ENCODE measurements at places on chromosomes 7 and 10.

DNA sequence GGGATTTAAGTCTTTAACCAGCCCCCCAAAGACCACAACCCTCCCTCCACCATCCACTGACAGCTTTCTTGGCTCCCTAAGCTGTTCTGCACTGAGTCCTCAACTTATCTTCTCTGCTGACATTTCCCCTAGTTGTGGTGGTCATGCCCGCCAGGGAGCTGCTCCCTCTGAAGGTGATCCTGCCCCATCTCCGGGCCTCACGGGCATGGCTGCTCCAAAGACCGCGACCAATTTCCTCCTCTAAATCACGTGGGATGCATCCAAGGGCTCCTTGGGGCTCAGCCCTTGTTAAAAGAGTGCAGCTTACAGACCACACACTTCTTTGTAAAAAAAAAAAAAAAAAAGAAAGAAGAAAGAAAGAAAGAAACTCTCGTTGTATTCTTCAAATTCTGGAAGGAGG is 27.1 kb upstream of the KLF6 start:
- no peak for DNase-seq

GRCh38 chr7:137757146-137757925 is 89.4 kb downstream of the DGKI start:
- no peak for DNase-seq

- no peak for DNase-seq
Observed at GRCh38 chr7:111690364-111691111, 128.2 kb upstream of the IMMP2L start.

GRCh38 chr10:24237801-24238395 is 29.0 kb downstream of the KIAA1217 start:
- no peak for DNase-seq

DNA sequence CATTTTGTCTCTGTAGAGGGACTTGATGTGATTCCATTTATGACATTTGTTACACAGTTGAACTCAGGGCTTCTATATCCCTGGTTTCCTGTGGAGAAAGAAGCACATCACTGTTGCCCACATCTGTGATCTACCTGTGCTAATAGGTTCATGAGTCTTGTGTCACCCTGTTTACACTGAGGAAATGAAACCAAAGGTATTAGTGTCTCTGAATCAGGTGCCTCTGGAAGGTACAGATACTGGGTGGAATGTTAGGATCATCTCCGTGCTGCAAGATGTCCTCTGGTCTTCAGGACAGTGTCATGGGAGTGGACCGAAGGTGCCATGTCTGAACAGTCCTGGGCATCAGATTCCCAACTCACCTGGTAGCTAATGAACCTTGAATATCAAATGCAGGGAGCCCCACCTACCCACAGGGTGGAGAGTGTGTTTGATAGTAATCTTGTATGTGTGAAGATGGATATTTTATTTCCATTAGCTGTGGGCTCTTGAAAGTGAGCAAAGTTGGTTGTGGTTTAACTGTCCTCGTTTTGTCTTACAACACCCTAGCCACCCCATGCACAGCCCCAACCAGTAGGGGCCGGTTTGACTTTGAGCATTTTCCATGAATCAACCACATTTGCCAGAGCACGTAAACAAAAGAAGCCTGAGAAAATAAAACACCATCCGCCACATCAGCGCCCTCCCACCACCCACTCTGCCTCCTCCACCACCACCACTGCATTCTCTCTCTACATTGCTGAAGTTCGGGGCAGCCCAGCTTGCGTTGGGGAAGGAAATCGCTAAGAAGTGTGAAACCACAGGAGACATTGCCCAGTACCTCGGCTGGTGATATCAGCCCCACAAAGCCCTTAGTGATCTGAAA is 40.7 kb downstream of the TARP start:
- DNase-seq, result peak; percentile 17

DNA sequence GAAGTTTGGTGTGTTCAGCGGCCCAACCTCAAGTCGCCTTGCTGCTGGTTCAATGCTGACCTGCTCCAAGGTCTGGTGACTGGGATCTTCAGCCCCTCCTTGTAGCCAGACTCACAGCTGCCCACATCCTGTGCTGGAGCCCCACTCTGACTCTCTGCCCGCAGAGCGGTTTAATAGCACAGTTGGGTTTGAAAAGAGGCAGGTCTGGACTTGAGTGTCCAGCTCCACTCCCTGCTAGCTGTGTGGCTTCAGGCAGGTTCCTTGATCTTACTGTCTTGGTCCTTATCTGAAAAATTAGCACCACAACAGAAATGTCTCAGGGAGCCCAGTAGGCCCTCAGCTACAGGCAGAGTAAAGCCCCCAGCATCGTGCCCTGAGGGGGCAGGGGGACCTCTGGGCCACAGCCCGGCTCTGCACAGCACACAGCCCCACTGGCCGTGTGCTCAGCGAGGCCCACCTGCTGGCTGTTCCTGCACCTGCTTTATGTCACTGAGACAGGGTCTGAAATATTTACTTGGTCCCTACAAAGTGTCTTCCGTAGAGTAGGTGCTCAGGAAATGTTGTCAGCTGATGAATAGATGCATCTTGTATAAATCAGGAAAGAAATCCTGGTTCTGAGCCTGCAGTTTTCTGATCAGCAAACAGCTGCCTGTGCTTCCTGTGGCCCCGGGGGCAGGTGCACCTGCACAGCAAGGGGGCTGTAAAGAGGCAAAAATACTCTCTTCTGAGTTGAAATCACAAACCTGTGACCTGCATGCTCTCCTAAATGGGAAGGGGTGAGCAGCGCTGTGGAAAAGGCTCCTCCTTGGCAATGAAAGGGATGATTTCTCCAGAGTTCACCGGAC is 155.5 kb downstream of the SVIL start:
- peak; percentile 44 for DNase-seq

DNA sequence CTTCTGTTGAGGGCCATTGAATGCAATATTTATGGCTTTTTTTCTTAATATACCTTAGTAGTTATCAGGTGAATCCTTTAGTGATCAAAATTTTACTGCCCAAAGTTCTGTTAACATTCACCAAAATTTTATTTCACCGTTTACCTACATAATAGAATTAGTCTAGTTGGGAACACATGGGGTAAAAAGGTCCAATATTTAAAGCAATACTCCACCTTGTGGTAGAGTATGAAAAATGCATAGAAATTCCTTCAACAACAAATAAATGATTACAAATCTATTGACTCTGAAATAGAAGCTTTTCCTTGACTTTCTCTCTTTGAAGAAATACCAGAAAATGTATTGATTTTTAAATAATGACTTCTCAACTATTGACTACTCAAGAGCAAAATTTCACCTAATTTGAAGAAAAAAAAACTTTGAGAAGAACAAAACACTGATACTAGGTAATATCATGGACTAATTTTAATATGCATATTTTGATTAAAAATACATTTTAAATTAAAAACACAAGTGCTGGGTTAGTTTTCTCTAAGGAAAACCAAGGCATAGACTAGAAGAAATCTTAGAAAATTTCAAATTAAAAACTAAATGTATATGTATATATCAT is 43.3 kb downstream of the POLR1F start:
- DNase-seq, result peak; percentile 72

DNA sequence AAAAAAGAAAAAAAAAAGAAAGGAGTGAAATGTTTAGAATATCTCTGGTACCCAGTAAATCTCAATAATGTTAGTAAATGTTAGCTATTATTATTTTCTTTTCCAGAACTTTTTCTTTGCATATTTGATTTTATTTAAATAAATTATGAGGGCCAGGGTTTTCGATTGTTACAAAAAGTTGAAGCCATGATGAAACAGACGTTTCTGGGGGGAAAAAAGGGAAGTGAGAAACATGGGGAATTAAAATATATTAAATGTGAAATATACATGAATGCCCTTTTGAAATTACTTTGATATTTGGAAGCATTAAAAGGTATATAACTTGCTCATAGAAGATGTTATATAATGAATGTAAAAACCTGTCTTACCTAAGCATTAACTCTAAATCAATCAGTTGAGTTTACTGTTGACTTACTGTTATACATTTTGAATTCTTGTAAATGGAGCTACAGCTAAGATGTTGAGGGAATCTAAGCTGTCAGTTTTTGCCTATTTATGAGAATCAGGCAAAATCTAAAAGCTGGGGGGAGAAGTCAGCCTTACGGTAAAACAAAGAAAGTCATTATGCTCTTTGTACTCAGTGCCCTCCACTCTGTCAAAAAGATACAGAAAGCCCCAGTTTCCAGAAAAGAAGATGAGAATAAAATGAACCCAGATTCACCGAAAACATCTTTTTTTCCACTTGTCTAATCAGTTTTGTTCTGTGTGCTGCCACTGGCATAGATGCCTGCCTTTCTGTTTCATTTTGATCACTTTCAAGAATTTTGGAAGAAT is 30.0 kb upstream of the KDM7A start:
- DNase-seq, result no peak

DNA sequence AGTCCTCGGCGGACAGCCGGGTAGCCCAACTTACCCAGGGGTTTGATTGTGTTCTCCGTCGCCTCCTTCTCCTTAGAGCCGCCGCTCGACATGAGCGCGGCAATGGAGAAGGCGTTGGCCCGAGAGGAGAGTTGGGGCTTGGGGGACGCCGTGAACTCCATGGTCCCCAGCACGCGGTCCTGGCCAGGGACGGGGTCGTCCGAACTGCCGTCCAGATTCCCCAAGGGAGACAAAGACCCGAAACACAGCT is 515 bp downstream of the TBX20 start:
- DNase-seq, result no peak

DNA sequence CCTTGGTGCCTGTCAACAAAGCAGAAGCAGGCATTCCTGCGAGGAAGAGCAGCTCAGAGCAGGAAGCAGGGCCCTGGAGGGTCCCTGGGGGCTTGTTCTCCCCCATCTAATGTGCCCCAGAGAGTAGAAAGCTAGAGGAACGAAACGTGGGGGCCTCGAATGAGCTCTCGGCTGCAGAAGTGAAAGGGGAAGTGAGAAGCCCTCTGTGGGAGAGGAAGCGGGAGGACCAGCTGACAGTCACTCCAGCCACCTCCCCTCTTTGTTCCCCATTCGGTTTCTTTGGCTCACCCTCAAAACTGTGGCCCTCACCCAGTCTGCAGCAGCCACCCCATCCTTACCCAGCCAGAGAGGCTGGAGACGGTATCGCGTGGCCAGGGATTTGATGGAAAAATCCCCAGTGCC is 25.0 kb downstream of the C10orf105 start:
- DNase-seq, result peak; percentile 74

- DNase-seq, result no peak
Observed at GRCh38 chr10:15395935-15396334, 24.8 kb upstream of the FAM171A1 start.

GRCh38 chr10:62562101-62562500 is 187.9 kb downstream of the ZNF365 start:
- no peak for DNase-seq

Data from NAMALWA (cell line).